ENCODE measurements at places on chromosomes 2 and 18.

DNA sequence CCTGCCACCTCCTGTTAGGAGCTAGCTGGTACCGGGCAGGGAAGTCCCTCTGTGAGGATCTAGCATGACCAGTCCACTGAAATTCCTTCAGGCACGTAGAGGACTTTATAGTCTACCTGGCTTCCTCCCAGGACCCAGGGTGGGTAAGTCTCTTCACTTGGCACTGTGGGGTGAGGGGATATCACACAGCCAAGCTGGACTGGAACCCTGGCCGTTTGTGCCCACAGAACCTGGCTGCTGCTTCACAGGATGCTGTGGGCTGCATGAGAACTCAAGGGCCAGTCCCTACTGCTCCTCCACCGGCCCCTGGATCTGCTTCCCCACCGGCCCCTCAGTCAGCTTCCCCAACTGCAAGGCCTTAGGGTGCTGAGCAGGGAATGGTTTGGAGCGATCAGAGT, 35.8 kb downstream of the HS1BP3 start:
- DNase-seq, result no peak

GRCh38 chr2:240794178-240794721, 25.8 kb downstream of the KIF1A start:
- no peak for DNase-seq

- no peak for DNase-seq
Observed at GRCh38 chr18:73880387-73880786, 267.2 kb downstream of the FBXO15 start.

- no peak for DNase-seq
Observed at GRCh38 chr2:240912878-240913809, 7.0 kb downstream of the CROCC2 start.

GRCh38 chr2:100109986-100110613, 32.3 kb downstream of the AFF3 start:
- no peak for DNase-seq

GRCh38 chr2:134667081-134667480, 51.7 kb downstream of the TMEM163 start:
- no peak for DNase-seq

DNA sequence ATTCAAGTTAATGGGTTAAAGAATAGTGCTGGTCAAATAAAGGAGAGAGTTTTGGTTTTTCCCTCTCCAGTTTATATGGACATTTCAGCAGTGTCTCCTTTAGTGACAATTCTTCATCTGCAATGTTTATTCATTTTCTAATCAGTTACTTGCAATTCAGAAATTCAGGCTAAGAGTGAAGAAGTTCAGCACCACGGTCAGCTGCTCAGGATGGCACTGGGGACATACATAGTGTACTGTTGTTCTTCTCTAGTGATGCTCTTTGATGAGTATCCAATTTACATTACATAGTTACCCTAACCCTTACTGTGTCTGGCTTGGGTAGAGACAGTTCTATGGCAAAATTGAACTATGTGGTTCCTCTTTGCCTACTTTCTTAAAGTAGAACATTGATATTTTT, 412.7 kb downstream of the CNTNAP5 start:
- peak; percentile 16 for DNase-seq

- no peak for DNase-seq
Observed at GRCh38 chr2:197883354-197884032, 79.1 kb downstream of the PLCL1 start.

DNA sequence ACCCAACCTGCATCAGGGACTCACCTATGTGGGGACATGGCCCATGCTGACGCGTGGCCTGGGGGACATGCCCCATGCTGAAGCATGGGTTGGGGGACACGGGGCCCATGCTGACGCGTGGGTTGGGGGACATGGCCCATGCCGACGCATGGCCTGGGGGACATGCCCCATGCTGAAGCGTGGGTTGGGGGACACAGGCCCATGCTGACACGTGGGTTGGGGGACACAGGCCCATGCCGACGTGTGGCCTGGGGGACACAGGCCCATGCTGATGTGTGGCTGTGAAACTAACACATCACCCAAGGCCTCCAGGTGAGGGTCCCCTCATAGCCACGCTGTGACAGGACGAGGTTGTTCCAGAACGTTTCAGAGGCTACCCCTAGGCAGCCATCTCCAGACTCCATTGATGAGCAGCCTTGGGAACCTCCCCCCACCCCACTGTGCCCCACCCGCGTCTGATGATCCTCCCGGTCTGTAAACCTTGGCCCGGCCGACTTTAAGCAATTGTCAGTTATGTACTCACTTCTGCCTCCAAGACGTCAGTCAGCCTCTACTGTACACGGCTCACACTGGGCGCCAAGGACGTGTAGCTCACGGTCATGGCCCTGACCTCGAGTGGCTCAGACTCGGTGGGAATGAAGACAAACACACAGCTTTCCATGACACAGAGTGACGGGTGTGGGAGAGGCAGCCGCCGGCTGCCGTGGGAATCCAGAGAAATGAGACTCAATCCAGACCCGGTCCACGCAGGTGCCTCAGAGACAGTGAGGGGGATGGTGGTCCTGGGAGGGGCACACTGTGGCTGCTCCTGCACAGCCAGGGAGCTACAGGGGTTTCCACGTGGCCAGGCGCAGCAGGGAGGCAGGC, 50.2 kb upstream of the SLC66A3 start:
- no peak for DNase-seq

DNA sequence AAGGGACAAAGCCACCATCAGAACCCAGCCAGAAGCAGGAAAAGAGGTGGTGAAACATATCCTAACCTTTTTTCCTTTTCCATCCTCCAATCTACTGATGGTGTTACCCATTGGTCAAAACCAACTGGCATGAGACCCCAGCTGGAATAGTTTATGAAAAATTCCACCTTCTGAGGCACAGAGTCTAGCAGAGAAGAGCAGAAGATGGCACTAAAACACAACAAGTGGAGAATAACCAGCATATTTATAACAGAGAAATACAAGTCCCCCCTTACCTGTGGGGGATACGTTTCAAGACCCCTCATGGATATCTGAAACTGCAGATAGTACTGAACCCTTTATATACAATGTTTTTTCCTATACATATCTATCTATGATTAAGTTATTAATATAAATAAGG, 4.9 kb upstream of the INPP1 start:
- no peak for DNase-seq

DNA sequence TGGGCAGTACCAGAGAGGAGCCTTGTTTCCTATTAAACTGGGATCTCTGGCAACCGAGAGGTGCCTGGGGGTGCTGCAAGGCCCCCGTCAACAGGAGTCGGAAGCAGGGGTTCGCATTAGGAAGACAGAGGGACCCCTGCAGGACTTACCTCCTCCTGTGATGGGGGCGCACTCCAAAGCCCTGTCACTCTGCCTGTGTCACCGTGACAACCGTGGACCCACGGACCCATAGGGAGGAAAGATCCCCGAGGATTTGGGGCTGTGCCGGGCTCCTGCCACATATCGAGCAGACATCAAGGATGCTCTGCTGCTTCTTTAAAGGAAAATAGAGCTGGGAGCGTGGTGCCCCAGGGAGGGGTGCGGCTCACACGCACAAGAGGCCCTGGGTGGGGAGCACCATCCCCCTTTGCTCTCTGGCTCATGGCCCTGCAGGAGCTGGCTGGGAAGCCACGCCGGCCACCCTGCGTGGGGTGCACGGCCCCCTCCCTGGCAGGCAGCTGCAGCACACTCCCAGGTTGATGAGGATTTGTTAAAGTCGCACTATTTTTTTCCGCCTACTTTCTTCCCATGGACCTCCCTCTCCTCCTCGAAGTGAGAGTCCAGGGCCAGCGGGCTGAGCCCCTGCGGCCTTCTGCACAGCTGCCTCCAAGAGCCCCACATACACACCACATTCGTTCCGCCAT, 167.5 kb downstream of the TWIST2 start:
- DNase-seq, result no peak

GRCh38 chr18:63054901-63055584, 264.5 kb downstream of the BCL2 start:
- no peak for DNase-seq

- no peak for DNase-seq
Observed at GRCh38 chr2:235009081-235009480, 57.3 kb downstream of the SH3BP4 start.

DNA sequence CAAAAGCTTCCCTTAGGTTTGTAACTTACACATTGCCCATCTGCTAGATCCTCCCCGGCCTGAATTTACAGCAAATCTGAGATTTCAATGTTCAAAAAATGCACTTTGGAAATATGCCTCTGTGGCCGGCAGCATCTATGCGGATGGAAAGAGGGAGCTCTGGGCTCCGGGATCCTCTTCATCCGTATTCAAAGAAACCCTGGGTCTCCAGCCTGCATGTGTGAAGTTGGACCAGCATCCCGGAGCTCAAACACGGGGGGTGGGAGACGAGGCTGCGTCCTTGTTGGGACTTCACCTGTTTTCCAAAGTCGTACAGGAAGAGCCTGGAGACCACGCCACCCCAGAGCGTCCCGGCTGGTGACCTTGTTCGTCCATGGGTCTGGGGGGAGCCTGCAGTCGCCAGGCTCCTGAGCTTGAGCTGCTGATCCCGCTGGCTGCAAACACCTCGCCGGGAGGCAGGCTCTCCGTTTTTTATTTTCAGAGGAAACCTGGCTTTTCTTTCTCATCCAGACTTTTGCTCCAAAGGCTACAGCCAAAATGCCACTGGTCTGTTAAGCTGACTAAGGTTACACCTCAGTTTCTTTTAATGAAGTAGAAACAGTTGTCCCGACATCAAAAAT, 77.4 kb downstream of the PTGR3 start:
- DNase-seq, result no peak

DNA sequence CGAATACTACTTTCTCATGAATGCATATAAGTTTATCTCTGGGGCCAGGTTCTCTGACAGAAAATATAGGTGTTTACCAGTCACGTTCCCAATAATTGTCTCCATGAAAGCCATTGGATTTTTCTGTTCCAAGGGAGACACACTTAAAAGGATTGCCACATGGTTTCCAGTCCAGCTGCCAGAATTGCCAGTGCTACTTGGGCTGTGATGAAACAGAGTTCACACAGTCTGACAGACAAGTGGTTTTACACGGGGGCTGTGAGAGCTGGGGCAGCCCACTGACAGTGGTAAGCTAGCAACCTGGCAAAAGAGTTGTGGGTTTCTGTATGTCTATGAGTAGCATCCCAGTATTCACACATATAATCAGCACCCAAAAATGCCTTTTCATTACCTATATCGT, 27.7 kb upstream of the ATRAID start:
- no peak for DNase-seq

DNA sequence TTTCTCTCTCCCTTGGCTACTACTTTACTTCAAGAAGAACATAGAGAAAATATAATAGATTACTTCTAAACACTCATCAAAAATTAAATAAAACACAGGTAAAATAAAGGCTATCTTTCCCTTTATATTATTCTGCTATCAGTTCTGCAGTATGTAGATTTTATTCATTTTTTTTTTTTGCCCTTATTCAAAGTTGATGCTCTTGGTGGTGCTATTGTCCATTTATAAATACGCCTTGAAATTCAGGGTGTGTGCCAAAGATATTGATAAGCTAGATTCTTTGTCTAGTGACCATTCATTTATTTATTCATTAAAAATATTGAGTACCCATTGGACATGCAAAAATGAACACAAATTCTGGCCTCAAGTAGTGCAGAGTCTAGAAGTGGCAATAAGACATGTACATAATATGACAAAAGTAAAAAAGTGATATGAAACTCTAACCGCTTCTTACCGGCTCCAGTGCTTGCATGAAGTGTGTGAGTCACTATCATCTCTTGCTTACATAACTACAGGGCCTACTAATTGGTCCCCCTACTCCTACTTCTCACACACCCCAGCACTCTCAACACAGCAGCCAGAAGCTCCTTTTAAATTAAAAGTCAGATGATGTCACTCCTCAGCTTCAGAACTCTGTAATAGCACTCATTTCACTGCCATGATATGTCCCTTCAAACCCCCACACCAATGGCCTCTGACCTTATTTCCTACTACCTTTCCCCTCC, 208.3 kb upstream of the FANCL start:
- DNase-seq, result no peak

DNA sequence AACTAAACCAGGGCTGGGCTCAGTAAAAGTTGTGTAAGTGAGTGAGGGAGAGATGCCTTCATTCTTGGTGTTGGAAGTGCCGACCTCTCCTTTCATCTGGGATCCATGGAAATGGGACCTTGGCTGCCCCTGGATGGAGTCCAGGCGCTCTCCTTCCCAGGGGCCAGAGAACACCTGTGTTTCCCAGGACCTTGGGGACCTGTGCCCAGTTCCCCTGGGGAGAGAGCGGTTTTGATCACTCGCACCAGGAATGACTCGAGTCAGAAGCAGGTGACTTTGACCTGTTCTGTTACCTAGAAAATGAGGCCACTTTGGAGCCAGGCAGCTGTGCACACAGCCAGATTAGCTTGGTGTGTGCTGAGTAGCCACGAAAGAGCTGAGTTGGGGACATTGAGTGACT, 97.3 kb downstream of the SH3BP4 start:
- no peak for DNase-seq

GRCh38 chr18:23648940-23649607, 13.6 kb downstream of the ANKRD29 start:
- no peak for DNase-seq

GRCh38 chr18:79692886-79693285, 13.3 kb downstream of the CTDP1 start:
- DNase-seq, result no peak

GRCh38 chr2:63438181-63438580, 150.1 kb downstream of the WDPCP start:
- DNase-seq, result no peak

- no peak for DNase-seq
Observed at GRCh38 chr18:78801011-78801410, 178.6 kb upstream of the SALL3 start.

DNA sequence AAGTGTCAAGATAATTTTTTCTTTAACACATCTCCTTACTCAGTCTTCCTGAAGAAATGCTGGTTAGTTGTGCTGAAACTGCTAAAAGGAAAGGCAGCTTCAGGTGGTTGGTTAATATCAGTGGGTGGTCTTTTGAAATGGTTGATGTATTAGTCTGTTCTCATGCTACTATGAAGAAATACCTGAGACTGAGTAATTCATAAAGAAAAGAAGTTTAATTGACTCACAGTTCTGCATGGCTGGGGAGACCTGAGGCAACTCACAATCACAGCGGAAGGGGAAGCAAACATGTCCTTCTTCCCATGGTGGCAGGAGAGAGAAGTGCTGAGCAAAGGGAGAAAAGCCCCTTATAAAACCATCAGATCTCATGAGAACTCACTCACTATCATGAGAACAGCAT, 125.9 kb upstream of the CYRIA start:
- no peak for DNase-seq

Data from iPS DF 6.9 (cell line).